K562 (cell line): ENCODE measurements at places on chromosomes 2 and 18. TPM values are rescaled to one million over a fixed set of nuclear protein-coding genes. Genes with fewer than 3 reads are reported as not detected.
A peak's percentile ranks its signal among the peaks of the same experiment; 100 is the strongest.

- H3K27me3 ChIP-seq, result no peaks in the 10 kb centered on the region
- peaks cover 6% of the 10 kb centered on the region; the same call in 1 of the 3 replicates for H3K36me3 ChIP-seq
- H3K4me1 ChIP-seq, result no peaks in the 10 kb centered on the region
- no peak for DNase-seq
- H3K27ac ChIP-seq, result no peak overlapping the region
Observed at GRCh38 chr2:206798000-206798399, 32.6 kb downstream of the FASTKD2 start.

DNA sequence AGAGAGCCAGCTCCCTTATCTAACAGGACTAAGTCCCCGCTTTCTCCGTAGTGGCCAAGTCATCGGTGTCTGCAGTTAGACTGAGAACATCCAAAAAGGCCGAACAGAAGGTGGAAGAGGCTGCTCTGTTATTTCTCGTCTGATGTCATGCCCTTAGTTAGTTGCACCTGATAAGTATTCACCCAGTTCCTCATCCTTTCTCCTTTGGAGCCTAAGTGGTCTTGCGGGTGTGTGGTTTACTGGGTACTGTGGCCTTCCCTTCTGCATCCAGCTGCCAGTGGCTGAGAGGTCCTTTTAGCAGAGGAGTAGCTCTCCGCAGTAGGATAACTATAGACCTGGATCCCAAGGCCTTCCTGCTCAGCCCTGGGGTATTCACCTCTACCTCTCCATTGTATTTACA, 211.6 kb downstream of the BCL2 start:
- DNase-seq, result no peak
- no peaks in the 10 kb centered on the region for H3K36me3 ChIP-seq
- H3K4me1 ChIP-seq, result no peaks in the 10 kb centered on the region
- H3K27me3 ChIP-seq, result peaks cover 22% of the 10 kb centered on the region

- H3K27me3 ChIP-seq, result peaks cover 73% of the 10 kb centered on the region
- no peaks in the 10 kb centered on the region for H3K36me3 ChIP-seq
- H3K4me3 ChIP-seq, result no peak overlapping the region
- H3K4me1 ChIP-seq, result no peaks in the 10 kb centered on the region
- no peak for DNase-seq
Observed at GRCh38 chr2:238636269-238637073, 209.7 kb downstream of the ASB1 start.

DNA sequence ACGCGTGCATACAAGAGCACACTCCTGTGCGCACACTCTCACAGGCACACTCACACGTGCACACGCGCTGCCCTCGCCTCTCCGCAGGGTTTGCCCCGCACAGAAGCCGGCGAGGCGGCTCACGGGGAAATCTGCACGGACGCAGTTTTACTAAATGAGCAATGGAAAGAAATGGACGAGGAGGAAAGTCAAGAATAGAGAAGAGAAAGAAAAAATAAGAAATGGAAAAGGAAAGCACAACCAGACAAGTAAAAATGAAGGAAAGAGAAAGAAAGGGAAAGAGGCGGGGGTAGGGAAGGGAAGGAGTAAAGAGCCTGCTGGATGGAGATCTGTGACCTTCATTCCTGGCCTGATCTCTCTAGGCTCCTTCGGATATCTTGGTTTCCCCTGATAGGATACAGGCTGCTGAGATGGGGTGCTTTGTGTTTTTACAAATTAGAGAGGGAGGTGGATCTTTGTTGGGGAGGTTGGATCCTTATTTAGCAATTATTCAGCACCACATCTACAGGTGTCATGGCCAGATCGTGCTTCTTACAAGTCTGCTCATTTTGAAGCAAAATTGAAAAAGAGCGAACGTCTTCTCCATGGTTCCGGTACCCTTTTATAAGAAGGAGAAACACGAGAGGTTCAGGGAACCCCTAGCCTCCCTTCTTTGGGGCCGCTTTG, 693 bp upstream of the LRP2 start:
- H3K27me3 ChIP-seq, result peaks cover 45% of the 10 kb centered on the region
- no peak for DNase-seq
- no peak overlapping the region for H3K27ac ChIP-seq

GRCh38 chr2:205868773-205869333, 186.6 kb downstream of the NRP2 start:
- H3K27me3 ChIP-seq, result no peaks in the 10 kb centered on the region
- H3K27ac ChIP-seq, result no peak overlapping the region
- H3K4me1 ChIP-seq, result no peaks in the 10 kb centered on the region
- DNase-seq, result no peak

DNA sequence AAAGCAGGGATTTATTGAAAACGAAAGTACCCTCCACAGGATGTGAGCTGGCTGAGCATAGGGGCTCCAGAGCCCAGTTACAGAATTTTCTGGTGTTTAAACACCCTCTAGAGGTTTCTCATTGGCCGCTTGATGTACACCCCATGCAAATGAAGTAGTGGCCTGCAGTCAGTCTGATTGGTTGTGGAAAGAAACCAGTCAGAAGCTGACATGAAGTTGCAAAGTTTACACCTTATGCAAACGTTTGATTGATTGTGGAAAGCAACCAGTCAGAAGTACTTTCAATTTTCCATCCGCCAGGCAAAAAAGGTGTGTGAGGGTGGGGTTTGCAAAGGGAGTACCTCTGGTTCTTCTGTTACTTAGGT, 62.3 kb downstream of the VWA3B start:
- no peak for DNase-seq
- no peaks in the 10 kb centered on the region for H3K4me1 ChIP-seq
- no peaks in the 10 kb centered on the region for H3K36me3 ChIP-seq
- H3K27ac ChIP-seq, result no peak overlapping the region

DNA sequence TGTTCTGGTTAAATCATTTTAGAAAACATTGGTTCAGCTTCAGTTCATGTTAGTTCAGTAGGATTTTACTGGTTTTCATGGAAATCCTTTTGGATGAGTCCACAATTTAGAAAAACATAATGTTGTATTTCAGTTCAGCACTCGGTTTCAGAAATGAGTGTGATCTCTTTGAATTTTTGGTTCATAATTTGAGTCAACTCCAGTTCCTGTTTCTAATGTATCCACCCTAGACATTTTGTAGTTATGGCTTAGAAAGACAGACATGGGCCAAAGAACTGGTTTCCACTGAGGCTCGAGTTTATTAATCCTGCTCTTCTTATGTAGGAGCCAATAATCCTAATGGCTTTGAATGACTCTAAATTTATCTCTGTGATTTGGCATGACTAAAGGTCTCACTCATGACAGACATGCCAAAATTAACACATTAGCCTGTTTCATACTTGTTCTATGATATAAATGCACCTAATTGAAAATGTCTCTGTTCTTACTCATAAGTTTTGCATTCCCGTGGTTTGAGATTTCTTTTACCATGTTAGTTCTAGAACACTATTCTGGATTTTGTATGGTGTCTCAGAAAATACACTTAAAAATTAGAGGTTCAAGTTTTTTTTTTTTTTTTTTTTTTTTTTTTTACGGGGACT, 82.3 kb upstream of the SPRED2 start:
- H3K27ac ChIP-seq, result no peak overlapping the region
- no peaks in the 10 kb centered on the region for H3K27me3 ChIP-seq
- no peak overlapping the region for H3K4me3 ChIP-seq
- no peak for DNase-seq
- H3K4me1 ChIP-seq, result peaks cover 7% of the 10 kb centered on the region; the same call in 1 of the 2 replicates

- H3K36me3 ChIP-seq, result peaks cover 30% of the 10 kb centered on the region; the same call in 2 of the 3 replicates
- DNase-seq, result peak; percentile 15
- no peaks in the 10 kb centered on the region for H3K27me3 ChIP-seq
- no peaks in the 10 kb centered on the region for H3K4me1 ChIP-seq
Observed at GRCh38 chr2:171706152-171706803, 19.0 kb downstream of the DYNC1I2 start.

Gene TBC1D8
- 1.3 and 1.4 TPM in 2 replicates for total RNA-seq

Gene C2orf92
- 4.0 and 4.5 TPM in 2 replicates for total RNA-seq

Gene NPAS2
- total RNA-seq, result 0.29 TPM in 1 of 2 replicates, not detected in the other

Gene ZNF407
- 4.8 and 5.1 TPM in 2 replicates for total RNA-seq

Gene IL1RL1
- total RNA-seq, result 0.44 and 1.0 TPM in 2 replicates

Gene GAL3ST2
- total RNA-seq, result 0.31 and 0.42 TPM in 2 replicates

Gene FAM124B
- 7.4 and 7.6 TPM in 2 replicates for total RNA-seq

Gene BMP10
- total RNA-seq, result 0.89 and 0.91 TPM in 2 replicates

Gene CPLX4
- total RNA-seq, result not detected in 2 replicates

Gene LIPG
- 1.8 and 2.3 TPM in 2 replicates for total RNA-seq
